ENCODE measurements at places on chromosomes 5 and 9.

GRCh38 chr9:87498811-87499360, 1.2 kb downstream of the DAPK1 start:
- no peak for DNase-seq

DNA sequence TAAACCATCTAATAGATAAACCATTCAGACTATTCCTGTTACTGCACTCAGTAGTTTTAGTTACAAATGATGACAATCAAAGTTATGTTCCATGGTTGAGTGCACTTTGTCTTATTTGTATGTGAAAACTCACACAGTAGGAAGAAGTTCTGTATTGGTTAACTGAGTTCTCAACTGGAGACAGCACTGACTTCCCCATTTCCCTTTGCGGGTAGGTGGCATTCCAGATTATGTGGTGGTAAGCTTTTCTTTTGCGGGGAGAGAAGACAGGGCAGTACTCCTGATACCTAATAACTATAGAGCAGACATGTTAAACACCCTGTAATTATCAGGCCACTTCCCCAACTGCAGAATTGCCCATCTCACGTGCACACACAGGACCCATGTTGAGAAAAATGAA, 24.4 kb downstream of the TARS1 start:
- DNase-seq, result no peak

GRCh38 chr5:62627121-62627520, 48.5 kb downstream of the LRRC70 start:
- no peak for DNase-seq

DNA sequence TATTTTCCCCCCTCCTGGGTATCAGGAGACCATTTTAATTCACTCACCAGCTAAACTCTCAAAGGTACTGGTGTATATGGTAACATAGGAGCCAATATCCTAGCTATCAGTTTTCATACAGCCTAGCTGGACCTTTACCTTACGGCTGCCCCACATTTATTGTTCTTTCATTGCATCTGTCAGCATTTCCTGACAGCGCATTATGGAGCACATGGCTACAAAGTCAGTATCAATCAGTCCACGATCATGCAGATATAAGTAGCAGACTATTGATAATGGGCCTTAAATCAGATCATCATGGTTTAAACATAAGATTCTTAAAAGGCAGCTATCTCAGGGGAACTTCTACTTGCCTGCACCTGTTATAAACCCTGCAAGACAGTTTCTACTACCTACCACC, 304.7 kb downstream of the KIAA0825 start:
- DNase-seq, result no peak

All from SIG-M5 (cell line).